ENCODE measurements at places on chromosomes 1 and 21.

DNA sequence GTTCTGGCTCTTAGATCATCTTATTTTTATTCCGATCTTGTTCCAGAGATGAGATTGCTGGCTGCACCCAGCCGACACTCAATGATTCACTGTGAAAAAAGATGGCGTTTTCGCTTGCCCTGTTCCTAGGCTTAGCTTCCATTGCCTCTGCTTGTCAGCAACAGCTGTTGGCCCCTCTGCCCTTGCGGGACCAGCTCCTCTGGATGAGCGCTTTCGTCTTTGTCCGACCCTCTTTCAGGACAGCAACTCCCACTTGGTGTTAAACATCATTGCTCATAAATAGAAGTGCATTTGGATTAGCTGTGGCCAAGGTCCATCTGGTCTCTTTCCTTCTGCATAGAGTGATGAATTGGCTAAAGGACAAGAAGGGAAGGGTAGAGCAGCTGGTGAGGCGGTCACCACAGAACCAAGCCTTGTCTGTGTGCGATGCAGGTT lies 43.5 kb upstream of the SCCPDH start:
- DNase-seq = no peak

- no peak for DNase-seq
These were observed 31.4 kb upstream of the TMEM61 start for GRCh38 chr1:54949053-54949452.

DNA sequence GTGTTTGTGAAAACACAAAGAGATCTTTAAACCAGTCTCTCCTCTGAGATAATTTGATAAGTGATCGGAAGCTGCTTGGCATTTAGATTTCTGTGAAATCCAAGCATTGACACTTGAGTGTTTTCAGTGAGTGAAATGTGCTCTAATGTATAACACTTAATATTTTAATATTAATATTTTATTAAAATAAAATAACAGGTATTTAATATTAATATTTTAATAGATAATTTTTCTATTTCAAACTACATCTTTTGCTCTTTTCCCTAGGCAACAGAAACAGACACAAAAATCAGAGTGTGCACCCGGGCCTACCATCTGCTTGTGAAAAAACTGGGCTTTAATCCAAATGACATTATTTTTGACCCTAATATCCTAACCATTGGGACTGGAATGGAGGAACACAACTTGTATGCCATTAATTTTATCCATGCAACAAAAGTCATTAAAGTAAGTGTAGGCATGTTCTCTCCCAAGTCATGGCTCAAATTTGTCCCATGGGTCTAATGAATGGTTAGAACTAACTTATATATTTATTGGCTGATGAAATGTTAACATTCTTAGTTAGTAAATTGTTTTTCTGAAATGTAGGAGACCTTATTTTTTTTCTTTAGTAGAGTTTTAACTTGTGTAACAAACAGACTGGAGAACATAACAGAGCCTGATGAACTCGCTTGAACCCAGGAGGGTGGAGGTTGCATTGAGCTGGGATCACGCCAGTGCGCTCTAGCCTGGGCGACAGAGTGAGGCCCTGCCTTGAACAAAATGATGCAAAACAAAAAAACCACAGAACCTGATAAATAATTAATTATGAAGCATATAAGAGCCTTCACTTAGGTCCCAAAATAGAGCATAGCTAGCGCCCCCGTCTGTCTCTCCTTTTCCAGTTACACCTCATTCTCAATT lies 55.2 kb downstream of the MTR start:
- DNase-seq = no peak

DNA sequence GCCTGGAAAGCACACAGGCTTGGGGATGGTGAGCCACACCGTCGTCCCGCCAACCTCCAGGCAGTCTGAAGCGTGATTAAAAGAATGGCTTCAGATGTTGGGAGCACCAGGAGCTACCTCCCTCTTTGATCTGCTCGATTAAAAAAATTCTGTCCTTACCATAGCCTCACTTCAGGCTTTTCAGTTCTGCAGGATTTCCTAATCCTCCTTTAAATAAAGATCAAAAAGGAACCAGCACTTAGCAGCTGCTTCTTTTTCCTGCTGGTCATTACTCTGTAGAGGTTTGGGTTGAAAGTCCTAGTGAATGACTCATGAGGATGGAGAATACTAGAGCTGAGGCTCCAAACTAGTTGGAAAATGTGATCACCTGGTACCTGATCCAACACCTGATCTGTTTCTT lies 71.9 kb upstream of the C1orf174 start:
- DNase-seq = no peak

DNA sequence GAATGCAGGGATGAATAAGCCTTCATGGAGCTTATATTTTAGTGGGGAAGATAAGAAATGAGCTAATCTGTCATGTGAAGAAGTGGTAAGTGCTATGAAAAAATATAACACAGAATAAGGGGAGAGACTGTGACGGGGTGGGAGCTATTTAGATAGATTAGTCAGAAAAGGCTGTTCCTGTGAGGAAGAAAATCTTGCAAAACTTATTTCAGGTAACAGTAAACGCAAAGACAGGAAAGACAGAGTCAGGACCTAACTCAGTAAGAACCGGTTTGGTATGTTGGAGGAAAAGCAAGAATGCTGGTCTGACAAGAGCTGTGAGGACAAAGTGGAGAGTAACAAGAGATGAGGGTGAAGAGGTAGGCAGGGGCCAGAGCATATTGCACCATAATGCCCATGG lies 22.0 kb downstream of the GNAI3 start:
- no peak for DNase-seq

GRCh38 chr1:156959414-156959813 lies 39.0 kb downstream of the LRRC71 start:
- DNase-seq = no peak

- DNase-seq = no peak
These were observed 33.1 kb downstream of the PGBD5 start for GRCh38 chr1:230392920-230393521.

GRCh38 chr1:199945591-199945990 lies 81.9 kb upstream of the NR5A2 start:
- no peak for DNase-seq

- no peak for DNase-seq
These were observed 50.5 kb downstream of the MTF2 start for GRCh38 chr1:93129507-93130099.

DNA sequence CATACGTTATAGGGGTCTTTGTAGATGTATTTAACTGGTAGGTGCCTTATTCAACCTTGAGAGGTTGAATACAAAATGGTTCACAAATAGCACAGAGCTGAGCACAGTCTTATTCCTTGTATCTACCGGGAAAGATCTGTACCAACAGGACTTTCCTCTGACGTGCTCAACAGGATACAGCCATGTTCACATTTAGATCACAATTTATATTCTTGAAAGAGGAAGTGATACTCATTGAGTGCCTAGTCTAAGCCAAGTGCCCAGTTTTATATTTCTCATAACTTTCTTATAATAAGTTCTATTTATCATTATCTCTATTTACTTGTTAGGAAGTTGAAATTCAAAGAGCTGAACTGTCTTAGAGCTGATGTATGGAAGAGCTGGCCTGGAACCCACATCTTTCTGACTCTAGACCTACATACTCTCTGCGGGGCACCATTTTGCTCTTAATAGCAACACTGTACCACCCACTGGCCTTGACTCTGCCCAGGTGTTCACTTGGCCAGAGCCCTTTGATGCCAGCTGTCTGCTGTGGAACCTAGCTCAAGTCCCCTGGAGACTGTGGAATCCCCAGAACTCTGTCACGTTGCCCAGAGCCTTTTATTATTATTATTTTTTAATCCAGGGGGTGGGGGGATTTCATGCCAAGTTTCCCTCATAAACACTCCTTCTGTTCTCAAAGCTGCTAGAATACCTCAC lies 156.2 kb downstream of the TPR start:
- DNase-seq = no peak

- no peak for DNase-seq
These were observed 8.1 kb downstream of the PRXL2B start for GRCh38 chr1:2594641-2595131.

GRCh38 chr21:45463871-45464270 lies 58.9 kb downstream of the COL18A1 start:
- DNase-seq = no peak

DNA sequence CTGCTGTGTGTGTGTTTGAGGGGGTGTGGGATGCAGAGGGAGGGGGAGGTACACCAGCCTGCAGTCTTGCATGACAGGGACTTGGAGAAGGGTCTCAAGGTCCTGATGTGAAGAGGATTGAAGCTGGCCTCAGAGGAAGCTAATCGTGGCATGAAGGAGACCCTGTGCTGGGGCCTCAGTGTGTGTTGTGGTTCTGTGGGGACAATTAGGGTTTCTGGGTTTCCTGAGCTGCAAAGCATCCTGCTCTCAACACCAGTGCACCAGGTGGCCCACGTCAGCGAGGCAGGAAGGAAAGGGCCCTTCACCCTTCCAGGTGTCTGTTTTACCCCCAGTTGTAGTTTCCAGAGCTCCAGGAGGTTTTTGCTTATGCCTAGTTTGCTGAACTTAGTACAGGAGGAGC lies 52.8 kb downstream of the TENT5C start:
- no peak for DNase-seq

DNA sequence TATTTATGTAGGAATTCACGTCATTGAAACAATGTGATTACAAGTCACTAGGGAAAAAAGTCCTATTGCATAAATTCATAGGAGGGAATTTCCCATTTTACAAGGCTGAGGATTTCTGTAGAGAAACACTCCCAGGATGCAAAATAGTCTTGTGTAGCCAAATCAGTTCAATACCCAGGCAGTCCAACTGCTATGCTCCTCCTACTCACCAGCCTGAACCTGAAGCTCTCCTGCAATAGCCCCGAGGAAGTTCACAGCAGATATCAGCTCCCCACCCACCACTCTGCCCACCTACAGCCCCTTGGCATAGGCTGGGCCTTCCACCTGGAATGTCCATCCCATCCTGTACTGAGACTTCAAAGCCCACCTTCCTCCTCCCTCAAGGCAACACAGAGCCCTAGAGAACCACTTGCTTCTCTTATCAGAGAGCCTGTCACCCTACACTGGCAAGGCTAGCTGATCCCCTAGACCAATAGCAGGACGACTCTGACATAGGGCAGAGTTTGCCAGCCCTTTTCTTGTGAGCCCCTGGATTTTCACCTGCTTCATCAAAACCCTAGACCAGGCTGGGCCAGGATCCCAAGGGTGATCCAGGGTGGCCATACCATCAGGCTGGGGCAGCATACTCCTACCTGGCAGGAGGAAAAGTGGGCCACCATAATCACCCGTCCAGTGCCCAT lies 1.5 kb downstream of the LSS start:
- DNase-seq = no peak

- no peak for DNase-seq
These were observed 153.3 kb upstream of the ERG start for GRCh38 chr21:38651570-38651969.

GRCh38 chr1:110768605-110769004 lies 93.9 kb upstream of the KCNA3 start:
- DNase-seq = no peak

DNA sequence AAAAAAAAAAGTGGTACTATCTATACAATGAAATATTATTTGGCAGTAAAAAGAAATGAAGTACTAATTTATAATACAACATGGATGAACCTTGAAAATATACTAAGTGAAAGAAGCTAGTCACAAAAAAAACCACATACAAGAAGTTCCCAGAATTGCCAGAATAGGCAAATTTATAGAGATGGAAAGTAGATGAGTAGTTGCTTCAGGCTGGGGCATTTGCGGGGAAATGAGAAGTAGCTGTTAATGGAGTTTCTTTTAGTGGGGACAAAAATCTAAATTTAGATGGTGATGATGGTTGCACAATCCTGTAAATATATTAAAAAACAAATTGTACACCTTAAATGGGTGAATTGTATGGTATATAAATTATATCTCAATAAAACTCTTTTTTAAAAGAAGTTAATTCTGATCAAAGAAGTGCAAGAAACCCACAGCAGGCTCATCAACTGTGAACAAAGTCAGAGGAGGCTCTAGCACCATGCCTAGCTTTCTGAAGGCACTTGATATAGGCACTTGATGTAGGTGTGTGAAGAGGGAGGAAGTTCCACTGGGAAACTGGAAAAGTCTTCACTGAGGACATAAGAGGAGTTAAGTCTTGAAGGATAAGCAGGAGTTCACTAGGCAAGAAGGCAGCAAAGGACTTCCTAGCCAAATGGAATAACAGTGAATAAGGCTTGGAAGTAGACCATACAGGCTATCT lies 52.5 kb downstream of the DMAP1 start:
- DNase-seq = no peak

GRCh38 chr1:91075233-91076135 lies 53.6 kb upstream of the ZNF644 start:
- no peak for DNase-seq

DNA sequence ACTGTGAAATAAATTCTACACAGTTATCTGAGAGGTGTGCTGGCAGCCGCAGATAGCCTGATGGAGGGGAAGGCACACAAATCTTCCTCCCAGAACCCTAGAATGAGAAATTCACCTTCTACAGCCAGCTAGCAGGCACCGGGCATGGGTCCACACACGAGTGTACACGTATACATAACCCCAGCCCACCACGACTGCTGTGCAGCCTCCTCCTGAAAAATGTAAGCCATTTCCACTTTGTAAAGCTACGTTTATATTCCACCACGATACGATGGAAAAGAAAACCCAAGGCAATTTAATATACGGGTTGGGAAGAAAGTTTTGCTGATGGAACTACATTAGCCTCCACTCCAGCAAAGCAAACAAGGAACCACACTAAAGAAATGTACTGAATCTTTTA lies 1.8 kb downstream of the BTG3 start:
- no peak for DNase-seq

DNA sequence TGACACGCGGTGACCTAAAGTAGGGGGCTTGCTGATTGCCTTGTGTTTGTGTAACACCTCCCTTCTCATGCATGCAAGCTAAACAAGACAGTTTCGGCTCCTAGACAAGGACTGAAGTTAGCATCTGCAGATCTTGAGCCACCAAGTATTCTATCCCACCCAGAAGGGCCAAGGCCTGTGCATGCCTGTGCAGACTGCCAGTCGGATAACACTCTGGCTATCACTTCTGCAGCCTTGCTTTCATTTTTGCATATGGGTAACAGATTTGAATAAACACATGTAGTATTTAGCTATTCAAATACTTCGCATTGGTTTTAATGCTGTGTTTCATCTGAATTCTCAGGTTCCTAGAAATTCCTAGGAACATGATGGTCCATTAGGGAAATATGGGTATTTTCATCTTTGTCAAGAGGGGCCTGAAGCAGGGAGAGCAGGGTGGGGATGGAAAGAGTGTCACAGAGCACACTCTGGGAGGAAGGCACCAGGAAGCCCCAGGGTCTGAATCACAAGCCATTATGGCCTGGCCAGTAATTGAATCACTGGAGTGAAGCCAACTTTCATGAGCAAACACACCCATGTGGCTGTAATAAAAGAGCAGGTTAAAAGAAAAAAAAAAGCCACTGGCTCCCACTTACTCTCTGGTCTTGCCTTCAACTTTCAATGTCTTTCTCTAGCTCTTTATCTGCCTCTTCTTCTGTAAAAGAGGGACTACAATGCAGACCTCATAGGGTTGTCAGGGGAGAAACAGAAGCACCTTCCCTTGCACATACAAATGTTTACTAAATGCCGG lies 28.3 kb downstream of the GADD45A start:
- no peak for DNase-seq

DNA sequence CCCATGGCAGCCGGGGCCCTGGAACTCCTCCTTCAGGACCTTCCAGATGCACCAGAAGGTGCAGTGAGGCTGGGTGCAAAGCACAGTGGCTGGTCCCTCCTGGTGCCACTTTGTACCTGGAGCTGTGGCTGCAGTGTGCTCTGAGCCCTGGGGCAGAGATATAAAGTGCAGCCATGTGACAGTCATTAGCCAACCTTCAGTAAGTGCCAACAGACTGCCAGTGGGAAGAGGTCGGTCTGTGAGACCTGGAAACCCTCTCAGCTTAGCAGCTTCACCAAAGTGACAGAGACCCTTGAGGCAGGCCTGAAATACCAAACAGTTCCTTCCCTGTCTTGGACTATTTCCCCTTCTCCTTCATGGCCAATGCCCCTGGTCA lies 26.7 kb upstream of the NGF start:
- no peak for DNase-seq

Data from CMK (cell line).